Activated CD8-positive, alpha-beta memory T cell treated with anti-CD3 and anti-CD28 coated beads, Interleukin-2, amount 50 U/mL, for 48 hours (primary cell): ENCODE measurements at places on chromosomes 7 and 10.
A peak's percentile ranks its signal among the peaks of the same experiment; 100 is the strongest.

DNA sequence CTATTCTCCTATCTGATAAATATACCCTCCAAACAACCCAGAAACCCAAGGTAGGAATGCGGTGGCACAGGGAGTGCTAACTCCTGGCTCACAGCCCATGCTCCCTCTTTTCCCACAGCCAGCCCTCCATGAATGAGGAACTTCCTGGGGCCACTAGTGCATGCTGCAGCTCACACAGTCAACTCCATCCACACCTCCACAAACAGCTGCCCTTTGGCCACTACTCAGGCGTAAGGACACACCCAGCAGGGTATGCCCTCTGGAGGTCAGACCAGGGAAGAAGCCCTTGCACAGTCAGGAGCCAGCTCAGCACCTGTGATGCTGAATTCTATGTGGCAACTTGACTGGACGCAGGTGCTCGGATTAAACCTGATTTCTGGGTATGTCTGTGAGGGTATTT, 85.2 kb upstream of the PIK3CG start:
- DNase-seq, result no peak

GRCh38 chr7:151115121-151115835, 29.0 kb downstream of the AGAP3 start:
- DNase-seq, result peak; percentile 70

DNA sequence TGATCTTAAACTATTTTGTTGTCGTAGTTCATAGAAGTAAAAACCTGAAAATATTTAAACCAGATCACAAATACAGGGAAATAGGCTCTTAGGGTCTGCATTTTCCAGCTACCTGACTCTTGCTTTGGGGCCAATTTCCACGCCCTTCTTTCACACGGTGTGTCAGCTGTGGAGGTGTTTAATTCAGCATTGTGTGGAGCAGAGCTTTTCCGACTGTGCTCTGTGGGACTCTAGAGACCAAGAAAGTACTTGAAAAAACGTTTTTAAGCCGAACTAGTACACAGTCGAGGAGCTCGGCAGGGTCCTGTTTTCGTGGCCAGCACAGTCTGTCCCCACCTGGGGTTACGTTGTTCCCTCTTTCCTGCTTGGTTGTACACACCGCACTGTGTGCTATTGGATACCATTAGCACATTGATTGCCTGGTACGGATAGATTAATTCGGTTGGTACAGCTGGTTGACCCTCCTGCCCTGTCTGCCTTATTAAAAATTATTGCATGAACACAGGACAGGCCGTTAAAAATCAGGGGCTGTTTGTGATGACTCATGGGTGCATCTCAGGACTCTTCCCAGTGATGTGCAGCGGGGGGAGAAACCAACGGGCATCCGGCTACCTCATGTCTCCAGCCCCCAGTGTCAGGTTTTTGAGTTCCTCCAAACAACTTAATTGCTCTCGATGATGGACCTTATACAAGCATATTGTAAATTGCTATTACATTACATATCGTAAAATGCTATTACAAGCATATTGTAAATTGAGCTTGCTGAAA, 80.7 kb upstream of the BTBD16 start:
- no peak for DNase-seq

- no peak for DNase-seq
Measured at GRCh38 chr7:138204285-138204981, 128.2 kb downstream of the AKR1D1 start.

DNA sequence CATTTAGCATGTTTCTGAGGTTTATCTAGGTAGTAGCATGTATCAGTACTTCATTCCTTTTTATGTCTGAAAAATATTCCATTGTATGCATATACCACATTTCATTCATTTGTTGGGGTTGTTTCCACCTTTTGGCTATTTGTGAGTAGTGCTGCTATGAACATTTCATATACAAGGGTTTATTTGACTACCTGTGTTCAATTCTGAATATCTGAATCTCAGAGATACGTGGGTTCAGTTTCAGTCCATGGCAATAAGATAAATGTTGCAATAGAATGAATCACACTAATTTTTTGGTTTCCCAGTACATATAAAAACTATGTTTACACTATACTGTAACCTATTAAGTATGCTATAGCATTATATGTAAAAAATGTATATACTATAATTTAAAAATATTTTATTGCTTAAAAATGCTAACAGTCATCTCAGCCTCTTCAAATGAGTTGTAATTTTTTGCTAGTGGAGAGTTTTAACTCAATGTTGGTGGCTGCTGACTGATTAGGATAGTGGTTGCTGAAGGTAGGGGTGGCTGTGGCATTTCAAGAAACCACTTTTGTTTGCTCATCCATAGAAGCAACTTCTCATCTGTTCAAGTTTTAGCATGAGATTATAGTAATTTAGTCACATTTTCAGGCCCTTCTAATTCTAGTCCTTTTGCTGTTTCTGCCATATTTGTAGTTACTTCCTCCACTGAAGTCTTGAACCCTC, 13.9 kb downstream of the PLEKHA1 start:
- DNase-seq, result no peak

- no peak for DNase-seq
Measured at GRCh38 chr7:52500841-52501240, 534.6 kb upstream of the POM121L12 start.

- DNase-seq, result peak; percentile 59
Measured at GRCh38 chr10:100970076-100970913, 991 bp downstream of the SEMA4G start.

GRCh38 chr7:117323851-117324711, 1.2 kb upstream of the WNT2 start:
- DNase-seq, result no peak

DNA sequence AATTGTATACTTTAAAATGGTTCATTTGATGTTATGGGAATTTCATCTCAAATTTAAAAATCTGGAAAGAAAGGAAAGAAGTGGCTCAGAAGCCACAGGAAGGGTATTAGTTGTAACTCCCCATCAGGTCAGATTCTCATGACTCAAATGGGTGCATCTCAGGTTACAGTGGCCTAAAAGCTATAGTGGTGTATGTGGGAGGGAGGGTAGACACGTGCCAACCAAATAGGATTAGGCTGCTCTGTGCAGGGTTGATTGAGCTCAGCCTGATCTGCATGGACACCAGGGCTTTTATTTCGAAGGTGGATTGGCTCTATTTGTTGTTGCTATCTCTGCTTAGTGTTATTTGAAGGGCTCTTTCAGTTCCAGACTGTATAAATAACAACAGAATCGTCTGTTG, 121.5 kb upstream of the PRR15 start:
- no peak for DNase-seq
